ENCODE measurements at places on chromosomes 12 and 14. TPM values are rescaled to one million over a fixed set of nuclear protein-coding genes. Genes with fewer than 3 reads are reported as not detected.

RHEBL1 gene
- not detected for total RNA-seq

KCNC2 gene
- total RNA-seq = not detected

GARIN6 gene
- total RNA-seq = not detected

INHBE gene
- total RNA-seq = not detected

- no peak for DNase-seq
Measured at GRCh38 chr12:1855241-1855640, 34.9 kb downstream of the LRTM2 start.

GRCh38 chr14:104514156-104514848 lies 65.3 kb upstream of the C14orf180 start:
- DNase-seq = no peak
